ENCODE measurements at places on chromosomes 3 and 15.

DNA sequence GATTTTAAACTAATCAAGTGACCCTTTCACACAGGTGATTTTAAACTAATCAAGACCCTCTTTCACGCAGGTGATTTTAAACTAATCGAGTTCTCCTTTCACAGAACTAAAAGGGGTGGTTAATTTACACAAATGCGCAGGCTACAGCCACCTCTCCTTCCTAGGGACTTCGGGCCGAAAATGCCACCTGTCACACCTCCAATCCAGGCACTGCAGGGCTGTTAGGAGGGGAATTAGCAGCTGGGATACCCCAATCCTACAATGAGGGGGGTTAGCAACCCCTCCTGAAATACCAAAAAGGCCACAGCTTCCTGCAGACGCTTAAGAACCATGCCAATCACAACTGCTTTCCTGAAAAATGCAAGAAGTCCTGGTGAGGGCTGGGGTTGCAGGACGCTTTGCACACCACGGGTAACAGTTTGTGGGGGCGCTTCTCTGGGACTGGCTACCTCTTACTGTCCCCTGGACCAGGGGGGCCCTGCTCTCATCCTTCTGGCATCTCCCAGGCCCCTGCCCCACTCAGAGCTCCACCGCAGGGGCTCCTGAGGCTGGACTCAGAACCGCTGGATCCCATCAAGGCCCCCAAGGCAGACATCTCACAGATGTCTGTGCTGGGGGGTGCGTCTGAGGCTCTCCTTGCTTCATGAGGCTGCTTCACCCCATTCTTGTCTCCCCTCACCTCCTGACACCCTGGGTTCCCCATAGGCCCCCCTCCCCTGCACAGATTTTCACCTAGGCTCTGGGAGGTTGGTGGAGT lies 145.9 kb downstream of the OR4M2 start:
- DNase-seq = peak; percentile 4

- DNase-seq = no peak
Measured at GRCh38 chr3:13130464-13131193, 57.4 kb upstream of the IQSEC1 start.

- no peak for DNase-seq
Measured at GRCh38 chr15:59179717-59180116, 26.9 kb upstream of the LDHAL6B start.

DNA sequence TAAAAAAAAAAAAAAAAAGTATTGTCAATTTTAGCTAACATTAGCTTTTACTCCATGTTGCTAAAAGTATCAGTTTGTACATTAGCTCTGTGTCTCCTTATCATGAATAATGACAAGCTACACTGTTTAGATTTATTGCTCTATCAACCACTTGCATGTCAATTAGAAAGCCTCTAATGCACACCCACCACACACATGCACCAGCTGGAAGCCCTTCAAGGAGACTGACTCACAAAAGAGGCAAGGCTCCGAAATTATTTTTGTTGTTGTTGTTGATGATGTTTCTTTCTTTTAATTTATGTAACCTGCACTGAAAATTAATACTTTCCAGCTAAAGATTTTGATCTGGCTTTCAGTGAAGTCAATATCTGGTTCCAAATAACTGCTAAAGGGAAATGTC lies 71.5 kb downstream of the ETFA start:
- DNase-seq = no peak

DNA sequence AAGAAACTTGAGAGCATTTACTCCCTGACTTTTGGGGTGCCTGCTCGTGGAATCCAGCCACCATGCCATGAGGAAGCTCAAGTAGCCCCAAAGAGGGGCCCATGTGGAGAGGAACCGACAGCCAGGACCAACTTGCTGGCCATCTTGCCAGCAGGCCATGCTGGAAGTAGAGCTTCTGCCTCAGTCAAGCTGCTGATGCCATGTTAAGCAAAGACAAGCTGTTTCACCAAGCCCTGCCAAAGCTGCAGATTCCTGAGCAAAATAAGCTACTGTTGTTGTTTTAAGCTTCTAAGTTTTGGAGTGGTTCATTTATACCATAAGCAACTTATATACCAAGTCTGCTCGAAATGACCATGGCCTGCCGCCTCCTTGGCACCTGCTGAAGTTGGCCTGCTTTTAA lies 14.1 kb downstream of the RFTN1 start:
- DNase-seq = no peak

DNA sequence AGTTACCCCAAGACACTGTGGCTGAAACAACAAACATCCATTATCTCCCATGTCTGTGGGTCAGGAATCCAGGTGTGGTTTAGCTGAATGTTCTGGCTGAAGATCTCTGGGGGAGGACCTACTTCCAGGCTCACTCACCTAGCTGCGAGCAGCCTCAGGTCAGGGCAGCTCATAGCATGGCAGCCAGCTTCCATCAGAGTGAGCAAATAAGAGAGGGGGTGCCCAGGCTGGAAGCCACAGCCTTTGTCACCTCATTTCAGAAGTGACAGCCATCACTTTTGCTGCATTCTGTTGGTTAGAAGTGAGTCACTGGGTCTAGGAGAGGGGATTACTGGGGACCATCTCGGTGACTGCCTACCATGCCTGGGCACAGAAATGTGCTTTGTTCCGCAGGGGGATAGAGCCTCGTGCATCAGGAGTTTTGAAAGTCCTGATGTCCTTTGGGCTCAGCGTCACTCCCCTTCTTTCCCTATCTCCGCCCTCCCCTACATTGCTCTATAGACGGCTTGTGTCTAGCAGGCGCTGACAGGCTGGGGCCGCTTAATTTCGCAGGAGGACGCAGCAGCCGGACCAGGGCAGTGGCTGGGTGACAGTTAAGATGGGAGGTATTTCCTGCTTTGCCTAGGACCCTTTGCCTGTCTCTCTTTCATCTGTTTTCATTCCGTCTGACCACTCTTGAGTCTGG lies 25.4 kb downstream of the TGM4 start:
- DNase-seq = no peak

- no peak for DNase-seq
Measured at GRCh38 chr3:15982667-15983196, 185.0 kb upstream of the ANKRD28 start.

DNA sequence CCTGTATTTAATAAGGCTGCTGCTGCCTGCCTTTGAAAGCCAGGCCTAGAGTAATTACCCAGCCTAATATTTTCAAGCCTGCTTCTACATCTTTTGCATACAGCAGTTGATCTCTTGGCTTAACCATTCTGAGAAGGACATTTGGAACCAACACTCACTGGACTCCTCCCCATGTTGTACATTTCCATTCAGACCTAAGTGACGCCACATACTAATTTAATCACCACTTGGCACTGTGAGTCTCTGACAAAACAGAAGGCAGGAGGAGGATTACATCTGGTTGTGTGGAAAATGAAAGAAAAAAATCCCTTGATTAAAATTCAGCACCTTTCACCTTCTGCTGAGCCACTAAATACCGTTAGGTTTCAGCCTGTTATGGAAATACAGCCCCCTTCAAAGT lies 102.2 kb upstream of the ARRDC4 start:
- no peak for DNase-seq

DNA sequence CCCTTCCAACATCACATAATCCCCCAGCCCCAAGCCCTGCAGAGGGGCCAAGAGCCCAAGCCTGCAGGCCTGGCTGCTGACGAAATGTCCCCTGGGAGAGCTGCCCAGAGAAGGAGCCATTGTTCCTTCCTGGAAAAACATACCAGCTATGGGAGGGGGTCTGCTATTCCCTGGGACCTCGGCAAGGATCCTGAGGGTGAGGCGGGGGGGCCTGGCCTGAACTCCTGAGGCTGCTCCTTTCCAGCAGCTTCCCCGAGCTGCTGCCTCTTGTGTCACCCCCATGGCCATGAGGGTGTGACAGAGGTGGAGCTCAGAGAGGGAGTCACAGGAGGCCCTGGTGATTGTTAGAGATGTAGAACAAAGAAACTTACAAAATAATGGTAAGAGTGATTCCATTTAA lies 12.9 kb downstream of the LOXL1 start:
- no peak for DNase-seq

GRCh38 chr15:101651554-101652097 lies 555 bp downstream of the TM2D3 start:
- DNase-seq = no peak

GRCh38 chr15:32677238-32677750 lies 35.8 kb downstream of the SCG5 start:
- no peak for DNase-seq

DNA sequence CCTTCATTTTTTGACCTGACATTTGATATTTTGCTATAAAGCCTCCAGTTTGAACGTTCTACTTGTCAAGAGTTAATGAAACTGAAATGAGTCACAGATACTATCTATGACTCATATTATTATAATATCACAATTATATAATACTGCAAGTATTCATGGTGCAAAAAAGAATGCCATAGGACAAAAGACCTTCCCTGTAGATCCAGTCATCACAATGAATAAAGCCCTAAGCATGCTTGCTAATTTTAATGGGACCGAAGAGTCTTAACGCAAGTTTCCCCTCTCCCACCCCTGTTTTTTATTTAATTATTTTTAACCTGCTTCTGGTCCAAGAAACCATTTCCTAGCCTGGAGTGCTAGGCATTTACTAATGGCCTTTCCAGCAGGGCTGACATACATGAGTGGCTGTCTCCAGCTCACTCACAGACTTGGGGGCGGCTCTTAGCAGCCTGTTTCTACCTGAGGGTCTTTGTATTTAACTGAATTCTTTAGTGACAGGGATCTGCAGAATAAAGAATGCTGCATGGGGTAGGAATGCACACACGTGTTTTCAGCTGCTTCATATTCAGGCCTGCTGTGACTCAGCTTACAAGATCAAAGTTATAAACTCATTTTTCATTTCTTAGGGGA lies 61.2 kb downstream of the THBS1 start:
- no peak for DNase-seq

DNA sequence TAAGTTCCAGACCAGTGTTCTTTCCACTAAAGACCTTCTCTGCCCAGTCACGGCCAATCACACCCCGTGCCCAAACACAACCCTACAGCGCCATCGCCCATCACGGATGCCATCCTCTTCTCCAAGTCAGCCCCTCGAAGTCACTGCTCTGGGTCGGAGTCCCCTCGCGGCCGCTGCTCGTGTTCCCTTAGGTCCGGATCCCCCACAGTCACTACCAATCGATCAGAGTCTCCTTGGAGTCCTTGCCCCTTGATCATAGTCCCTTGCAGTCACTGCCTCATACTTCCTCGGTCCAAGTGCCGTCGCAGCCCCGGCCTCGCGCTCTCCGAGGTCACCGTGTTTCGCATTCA lies 461 bp downstream of the PCYT1A start:
- no peak for DNase-seq

DNA sequence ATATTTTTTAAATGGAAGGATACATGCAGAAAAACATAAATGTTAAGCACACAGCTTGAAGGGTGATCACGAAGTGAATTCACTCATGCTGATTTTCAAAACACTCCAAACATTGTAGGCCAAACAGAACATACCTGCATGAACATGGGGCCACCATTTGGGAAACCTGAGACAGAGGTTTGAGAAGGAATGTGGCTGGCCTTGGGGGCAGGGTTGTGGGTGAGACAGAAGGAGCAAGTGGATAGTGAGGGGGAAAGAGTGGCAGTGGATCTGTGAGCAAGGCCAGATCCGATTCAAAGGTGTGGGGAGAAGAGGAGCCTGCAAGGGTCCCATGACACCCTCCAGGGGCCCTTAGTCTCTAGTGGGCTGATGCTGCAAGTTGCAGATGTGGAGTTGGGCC lies 94.9 kb downstream of the HMG20A start:
- DNase-seq = no peak

- no peak for DNase-seq
Measured at GRCh38 chr15:62977952-62978811, 64.4 kb upstream of the TPM1 start.

- peak; percentile 6 for DNase-seq
Measured at GRCh38 chr3:134644731-134645514, 5.9 kb downstream of the KY start.

DNA sequence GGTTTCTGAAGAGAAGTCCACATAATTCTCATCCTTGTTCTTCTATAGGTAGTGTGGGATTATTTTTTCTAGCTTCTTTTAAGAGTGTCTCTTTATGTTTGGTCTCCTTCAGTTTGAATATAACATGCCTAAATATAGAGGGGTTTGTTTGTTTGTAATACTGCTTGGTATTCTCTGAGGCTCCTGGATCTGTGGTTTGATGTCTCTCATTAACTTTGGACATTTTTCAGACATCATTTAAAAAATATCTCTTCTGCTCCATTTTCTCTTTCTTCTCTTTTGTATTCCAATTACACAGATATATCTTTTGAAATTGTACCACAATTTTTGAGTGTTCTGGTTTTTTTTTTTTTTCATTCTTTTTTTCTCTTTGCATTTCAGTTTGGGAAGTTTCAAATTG lies 113.1 kb downstream of the ARNT2 start:
- no peak for DNase-seq

- DNase-seq = no peak
Measured at GRCh38 chr15:90184119-90184785, 16.9 kb upstream of the SEMA4B start.

DNA sequence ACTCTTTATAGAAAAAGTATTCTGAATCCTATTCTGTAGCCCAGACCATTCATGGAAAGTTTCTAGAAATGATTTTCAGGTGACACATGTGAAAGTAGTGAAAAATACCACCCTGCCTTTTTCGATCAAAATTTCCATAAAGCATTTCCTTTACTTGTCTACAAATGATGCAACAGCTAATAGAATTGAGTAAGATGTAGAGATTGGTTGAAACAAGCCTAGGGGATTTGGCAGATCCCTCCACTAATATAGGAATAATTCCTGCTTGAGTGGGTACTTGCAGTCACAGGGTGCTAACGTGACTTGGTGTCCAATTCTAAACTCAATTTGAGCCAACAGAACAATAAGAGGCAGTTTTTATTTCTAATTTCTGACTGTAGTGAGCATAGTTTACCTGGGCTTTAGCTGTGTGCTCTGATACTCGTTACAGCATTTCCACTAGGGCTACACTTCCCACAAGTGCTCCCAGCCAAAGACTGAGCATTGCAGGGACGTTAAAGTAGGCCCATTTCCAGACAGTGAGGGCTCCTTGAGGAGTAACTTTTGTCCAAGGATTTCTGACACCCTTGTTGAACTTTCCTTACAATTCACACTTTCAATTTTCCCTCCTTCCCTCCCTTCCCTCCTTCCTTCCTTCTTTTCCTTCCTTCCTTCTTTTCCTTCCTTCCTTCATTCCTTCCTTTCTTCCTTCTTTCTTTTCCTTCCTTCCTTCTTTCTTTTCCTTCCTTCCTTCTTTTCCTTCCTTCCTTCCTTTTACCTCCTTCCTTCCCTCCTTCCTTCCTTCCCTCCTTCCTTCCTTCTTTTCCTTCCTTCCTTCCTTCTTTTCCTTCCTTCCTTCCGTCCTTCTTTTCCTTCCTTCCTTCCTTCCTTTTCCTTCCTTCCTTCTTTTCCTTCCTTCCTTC lies 53.9 kb upstream of the TP63 start:
- no peak for DNase-seq

DNA sequence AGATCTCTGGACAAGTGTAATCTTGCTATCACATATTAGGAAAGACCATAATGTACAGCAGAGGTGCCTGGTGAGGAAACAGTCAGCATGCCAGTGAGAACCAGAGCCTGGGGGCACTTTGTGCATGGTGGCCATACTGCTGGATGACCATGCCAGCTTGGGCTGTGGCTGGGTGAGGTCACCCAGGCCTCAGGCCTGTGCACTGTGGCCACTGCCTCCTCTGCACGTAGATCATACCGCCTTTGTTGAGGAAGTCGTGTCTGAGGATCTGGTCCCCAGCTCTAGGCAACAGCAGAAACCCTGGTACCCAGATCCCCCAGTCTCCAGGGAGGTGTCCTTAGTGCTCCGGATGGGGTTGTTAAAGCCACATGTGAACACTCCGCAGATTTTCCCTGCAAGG lies 38.9 kb downstream of the ZNF710 start:
- no peak for DNase-seq

GRCh38 chr3:151544164-151544548 lies 83.3 kb upstream of the IGSF10 start:
- DNase-seq = no peak
